Stimulated activated CD4-positive, alpha-beta T cell treated with anti-CD3 and anti-CD28 coated beads, Interleukin-4, amount 100 ng/mL, for 48 hours (primary cell): ENCODE measurements at places on chromosomes 5 and 9.

- DNase-seq: no peak
These were observed 93.3 kb upstream of the BOD1 start for GRCh38 chr5:173709761-173710160.

GRCh38 chr5:55600497-55601203 is 65.9 kb upstream of the PLPP1 start:
- DNase-seq: no peak

DNA sequence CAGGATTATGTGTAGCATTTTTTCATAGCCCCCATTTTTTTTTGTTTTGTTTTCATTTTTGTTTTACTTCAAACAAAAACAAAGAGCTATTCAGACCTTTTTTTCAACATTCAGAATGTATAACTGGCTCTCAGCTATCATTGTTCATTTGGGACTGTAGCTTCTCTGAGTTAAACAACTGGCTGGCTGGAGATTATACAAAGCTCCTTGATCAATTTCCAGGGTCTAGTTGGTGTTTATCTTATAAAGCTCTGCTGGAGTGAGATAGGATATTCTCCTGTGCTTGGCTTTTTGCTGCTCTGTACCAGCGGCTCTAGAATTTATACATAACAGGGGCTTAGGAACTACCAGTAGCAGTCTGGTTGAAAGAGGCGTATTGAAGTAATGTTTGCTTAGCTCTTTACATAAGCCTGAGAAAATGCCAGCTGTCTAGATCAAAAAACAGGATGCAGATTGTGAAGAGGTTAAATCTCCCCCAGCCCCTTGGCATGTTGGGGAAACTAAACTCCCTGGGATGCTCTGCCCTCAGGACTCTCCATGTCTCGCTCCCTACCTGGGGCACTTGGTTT is 15.2 kb downstream of the GARNL3 start:
- no peak for DNase-seq

DNA sequence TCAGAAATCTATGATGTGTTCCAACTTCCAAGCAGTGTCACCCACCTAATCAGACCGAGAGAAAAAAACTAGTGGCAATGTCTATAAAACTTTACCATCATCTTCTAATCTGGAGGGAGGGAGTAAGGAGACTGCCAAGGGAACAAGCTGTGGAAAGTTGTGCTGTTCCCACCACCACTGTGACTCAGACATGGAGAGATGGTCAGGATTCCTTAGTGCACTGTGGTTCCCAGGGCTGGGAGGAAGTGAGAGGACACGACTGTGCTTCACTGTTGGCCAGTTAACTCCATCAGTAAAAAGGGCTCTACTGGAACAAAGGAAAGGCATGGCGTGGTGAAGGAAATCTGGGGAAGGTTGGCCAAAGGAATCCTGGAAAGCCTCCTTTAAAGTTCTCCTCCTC is 18.8 kb downstream of the TICAM2 start:
- DNase-seq: no peak

- no peak for DNase-seq
These were observed 84.3 kb upstream of the ACTBL2 start for GRCh38 chr5:57566914-57567313.

DNA sequence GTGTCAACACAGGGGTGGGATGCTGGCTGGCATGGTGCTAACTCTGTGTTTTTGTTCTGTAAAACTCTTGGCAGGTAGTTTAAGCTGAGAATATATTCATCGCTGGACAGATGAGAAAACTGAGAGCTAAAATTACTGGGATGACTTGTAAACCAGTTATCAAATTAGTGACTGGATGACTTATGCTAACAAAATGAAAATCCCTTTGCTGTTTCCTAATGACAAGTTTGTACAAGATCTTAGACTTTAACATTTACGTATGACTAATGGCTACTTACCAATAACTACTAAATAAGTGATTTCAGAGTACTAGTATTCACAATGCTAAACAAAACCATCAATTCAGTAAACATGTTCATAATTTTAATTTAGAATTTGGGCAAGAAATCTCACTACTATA is 854.8 kb upstream of the ARRDC3 start:
- no peak for DNase-seq

- no peak for DNase-seq
These were observed 252.5 kb downstream of the NNT start for GRCh38 chr5:43855452-43855851.
